ENCODE measurements at places on chromosomes 11 and 22.

- DNase-seq = no peak
Measured at GRCh38 chr11:92758241-92758780, 211.1 kb upstream of the MTNR1B start.

- DNase-seq = no peak
Measured at GRCh38 chr11:17554487-17554886, 7.4 kb downstream of the OTOG start.

GRCh38 chr22:25370322-25370721 is 150.9 kb downstream of the CRYBB2 start:
- DNase-seq = no peak

- DNase-seq = no peak
Measured at GRCh38 chr11:95296621-95297025, 65.6 kb upstream of the SESN3 start.

DNA sequence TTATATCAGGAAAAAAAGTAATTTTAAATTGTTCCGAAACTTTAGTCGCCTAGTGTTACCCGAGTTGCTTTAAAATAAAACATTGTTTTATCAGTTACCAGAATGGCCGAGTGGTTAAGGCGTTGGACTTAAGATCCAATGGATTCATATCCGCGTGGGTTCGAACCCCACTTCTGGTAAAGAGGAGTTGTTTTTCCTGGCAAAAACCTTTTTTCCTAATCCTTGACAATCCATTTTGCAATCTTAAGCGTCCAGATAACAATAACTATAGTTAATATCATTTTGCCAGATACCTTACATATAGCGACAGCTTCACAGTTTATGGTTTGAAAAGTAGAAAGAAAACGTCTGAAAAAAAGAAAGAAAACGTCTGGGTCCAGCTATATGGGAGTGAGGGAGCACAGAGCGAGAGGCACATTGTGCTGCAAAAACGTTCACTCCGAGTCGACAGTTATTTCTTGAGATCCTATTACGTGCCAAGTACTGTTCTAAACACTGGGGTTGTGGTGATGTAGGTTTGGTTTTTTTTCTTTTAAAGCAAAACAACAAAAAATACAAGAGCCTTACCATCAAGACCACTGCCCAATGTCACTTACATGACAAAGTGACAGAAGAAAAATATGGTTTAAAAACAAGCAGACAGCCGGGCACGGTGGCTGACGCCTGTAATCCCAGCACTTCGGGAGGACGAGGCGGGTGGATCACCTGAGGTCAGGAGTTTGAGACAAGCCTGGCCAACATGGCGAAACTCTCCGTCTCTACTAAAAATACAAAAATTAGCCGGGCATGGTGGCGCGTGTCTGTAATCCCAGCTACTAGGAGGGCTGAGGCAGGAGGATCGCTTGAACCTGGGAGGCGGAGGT is 40.6 kb downstream of the OR4D9 start:
- DNase-seq = no peak

- no peak for DNase-seq
Measured at GRCh38 chr11:125132071-125132470, 20.6 kb upstream of the TMEM218 start.

DNA sequence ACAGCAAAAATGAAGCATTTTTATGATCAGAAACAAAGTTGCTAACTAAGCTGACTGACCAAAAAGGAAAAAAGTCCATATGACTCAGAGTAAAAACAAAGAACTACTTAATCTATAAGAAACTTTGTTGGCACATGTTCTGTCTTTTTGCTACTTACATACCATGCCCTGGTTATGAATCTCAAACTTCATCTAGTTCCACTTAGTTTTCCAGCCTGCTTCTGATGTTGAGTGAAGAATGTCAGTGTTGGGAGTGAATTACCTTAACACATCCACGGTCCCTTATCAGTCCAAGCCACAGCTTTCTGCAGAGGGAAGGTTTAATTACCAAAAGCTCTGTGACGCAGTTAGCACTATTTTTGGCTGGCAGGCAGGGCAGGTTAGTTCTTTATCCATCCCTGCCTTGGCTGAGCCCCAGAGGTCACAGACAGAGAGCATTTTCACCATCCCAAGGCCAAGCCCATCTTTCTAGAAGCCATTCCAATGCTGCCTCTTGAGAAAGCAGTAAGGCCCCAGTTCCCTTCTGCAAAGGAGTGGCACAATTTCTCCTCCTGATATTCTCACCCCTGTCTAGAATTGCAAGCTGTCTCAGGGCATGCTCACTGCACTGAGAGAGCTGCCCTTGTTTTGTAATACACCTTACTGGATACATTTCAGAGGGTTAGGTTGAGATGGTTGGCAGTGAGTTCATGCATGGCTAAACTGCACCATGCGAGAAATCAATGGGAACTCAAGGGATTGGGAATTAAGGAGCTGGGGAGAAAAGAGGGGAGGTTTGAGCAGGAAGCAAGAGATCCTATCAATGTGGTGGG is 67.1 kb downstream of the SLC1A2 start:
- DNase-seq = no peak

DNA sequence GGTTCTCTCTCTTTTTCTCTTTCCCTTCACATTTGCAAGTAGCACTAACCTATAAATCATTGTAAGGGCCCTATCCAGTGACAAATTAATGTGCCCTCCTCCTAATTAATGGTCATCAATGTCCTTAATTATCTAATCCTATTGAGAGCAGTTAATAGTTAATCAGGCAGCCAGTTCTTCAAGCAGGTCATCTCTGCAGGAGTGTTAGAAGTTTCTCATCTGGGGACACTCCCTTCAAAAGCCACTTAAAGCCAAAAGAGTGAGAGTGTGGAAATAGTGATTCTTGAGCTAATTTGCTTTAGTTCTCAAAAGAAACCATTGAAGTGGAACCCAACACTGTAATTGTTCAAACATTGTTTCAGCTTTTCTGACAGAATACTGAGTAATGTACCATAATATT is 141.6 kb downstream of the ELP4 start:
- no peak for DNase-seq

DNA sequence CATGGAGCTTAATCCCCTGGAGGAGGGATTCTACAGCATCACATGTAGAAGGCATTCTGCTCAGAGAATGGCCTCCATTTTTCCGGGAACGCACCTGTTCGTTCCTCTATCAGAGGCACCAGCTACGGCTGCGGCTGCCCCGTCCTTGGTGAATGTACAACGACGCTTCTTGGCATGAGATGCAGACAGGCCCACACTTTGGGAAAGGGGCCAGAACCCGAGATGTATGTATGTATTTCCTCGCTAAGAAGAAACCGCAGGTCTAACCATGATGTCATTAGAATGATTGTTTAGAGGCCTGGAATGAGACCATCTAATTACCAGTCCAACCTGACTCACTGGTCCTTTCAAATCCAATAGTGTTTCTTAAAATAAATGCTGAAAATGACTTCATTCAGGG is 1293.4 kb downstream of the TBC1D22A start:
- DNase-seq = no peak

DNA sequence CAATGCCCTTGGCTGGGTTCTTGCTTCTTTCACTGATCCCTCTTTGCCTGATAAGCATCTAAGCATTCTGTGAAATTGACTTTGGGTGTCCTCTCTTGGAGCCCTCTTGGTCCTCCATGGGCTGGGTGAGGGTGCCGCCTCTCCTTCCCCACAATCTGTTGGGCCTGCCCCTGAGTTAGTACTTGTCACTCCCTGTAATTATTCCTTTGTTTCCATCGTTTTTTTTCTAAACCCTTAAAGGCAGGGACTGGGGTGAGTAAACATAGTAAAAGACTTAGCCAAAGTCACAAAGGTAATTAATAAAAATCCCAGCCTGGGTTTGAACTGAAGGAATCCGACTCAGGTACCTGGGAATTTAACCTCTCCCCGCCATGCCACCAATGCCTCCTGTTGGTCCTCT is 188.1 kb downstream of the MYO18B start:
- DNase-seq = no peak

DNA sequence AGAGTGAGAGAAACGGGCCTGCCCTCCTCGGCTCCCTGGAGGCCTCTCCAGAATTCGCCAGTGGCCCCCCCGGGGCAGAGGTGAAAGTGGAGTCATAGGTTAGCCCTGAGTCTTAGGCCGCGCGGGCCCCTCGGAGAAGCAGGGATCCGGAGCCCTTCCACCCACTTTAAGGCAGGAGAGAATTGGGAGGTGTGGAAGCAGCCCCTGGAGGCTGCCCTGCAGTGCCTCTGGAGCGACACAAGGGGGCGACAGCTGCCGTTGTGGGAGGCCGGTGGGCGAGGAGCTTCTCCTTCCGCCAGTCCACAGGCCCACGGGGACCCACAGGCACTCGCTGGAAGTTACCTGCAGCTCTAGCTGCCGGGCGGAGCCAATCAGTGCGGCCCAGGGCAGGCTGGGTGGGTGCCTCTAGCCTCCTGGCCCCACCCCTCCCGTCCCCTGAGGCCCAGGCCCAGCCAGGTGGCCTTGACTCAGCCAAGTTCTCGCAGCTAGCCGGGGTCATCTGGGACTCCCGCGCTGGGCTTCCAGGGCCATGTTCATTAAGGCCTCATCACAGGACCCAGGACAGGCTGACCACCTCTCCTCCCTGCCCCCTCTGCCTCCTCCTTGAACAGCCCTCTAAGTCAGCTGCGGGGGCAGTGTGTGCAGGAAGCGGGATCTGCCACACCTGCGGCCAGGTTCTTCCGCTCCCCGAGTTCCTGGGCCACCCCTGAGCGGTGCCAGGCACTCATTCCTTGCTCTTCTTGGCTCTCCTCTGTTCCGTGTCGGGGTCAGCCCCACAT is 5.0 kb downstream of the DGKZ start:
- no peak for DNase-seq

DNA sequence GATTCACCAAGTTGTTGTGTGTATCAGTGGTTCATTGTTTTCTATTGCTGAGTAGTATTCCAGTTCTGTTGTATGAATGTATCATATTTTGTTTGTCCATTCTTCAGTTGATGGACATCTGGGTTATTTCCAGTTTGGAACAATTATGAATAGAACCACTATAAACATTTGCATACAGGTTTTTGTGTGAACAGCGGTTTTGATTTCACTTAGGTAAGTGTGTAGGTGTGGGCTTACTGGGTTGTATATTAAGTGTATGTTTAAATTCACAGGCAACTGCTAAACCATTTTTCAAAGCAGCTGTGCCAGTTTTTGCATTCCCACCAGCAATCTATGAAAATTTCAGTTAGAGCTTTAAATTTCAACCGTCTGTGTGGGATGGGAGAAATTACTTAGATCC is 217.8 kb downstream of the NELL1 start:
- DNase-seq = no peak

- no peak for DNase-seq
Measured at GRCh38 chr11:26964339-26964738, 29.6 kb upstream of the FIBIN start.

DNA sequence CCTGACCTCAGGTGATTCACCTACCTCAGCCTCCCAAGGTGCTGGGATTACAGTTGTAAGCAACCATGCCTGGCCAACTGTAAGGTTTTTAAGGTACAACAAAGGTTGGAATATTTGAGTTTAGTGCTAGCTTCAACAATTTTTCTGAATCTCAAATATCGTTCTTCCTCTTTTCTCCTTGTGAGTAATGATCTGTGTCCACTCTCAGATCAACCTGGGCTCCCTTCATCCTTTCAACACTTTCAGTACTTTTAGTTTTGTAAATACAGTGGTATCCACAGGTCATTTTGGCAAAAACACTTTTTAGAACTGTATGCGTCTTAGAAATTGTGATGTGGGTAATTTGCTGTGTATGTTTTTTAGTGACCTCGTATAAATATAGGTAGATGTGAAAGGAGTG is 7.9 kb downstream of the PACS1 start:
- no peak for DNase-seq

DNA sequence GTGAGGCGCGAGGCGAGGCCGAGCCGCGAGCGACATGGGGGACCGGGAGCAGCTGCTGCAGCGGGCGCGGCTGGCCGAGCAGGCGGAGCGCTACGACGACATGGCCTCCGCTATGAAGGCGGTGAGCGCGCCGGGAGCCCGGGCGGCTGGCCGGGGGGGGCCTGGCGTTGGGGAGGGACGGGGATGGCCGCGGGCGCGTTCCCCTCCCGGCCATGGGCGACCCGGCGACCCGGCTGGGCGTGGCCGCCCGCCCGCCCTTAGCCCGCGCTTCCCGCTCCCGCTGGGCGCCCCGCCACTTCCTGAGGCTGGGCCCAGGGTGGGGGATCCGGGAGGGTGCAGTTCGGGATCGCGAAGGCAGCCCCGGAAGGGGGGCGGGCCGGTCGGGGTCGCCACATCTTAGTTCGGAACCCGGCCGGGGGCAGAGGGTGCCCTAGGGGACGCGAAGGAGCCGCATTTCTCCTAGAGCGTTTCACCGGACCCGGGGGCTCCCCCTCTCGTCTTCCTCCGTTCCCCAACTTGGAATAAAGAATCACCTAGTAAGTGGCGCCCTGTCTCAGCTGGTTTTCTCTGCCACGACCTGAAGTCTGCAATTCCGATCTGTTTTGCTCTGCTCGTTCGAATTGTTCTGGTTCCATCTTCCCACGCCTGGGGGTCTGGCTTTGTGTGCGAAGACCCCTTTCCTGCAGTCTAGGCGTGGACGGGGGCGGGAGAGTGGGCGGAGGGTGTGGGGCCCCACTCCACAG is 536 bp downstream of the YWHAH start:
- DNase-seq = peak; percentile 70

GRCh38 chr11:33920838-33921613 is 29.1 kb upstream of the LMO2 start:
- no peak for DNase-seq

- DNase-seq = no peak
Measured at GRCh38 chr22:37758694-37759093, 49.0 kb upstream of the GCAT start.

DNA sequence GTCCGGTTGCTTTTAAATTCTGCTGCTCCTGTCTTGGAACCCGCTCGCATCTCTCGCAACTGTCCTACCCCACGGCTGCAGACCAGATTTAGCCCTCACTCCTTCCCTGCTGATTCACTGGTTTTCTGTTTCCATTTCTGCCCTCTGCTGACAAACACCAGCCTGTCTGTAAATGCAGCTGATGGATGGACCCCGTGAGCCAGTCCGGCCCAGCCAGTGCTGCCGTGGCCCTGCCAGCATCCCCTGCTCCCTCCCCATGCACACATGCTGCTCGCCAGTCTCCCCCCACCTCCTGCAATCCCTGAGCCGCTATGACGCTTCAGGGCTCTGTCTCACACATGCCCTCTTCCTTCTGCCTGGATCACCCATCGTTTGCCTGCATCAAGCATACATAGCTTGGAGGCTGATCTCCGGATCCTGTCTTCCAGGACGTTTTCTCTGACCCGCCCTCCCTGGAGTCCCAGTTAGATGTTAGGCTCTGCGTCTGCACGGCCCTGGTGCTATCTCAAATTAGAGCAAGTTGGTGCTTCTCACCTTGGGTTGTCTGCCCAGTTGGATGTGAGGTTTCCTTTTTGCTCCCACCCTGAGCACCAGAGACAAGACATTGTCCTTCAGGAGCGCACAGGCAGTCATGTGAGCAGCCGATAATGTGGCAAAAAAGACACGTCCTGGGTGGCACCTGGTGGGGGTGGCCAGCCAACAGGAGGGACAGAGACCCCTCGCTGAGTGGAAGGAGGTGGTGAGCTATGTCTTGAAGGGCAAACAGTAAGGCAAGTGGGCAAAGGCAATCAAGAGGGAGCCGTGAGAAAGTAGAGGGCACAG is 4.3 kb upstream of the ACR start:
- peak; percentile 39 for DNase-seq

Data from left hindlimb (tissue), 1 donor.